ENCODE measurements at places on chromosomes 7 and 10. TPM values are rescaled to one million over a fixed set of nuclear protein-coding genes. Genes with fewer than 3 reads are reported as not detected.

The NKX2-3 gene
- total RNA-seq, result not detected

The CLRN3 gene
- total RNA-seq, result not detected

The SEC23IP gene
- total RNA-seq, result 50.0 TPM

The SPAM1 gene
- total RNA-seq, result not detected

The CABCOCO1 gene
- total RNA-seq, result 0.54 TPM

Data from A549 treated with CpdA at 1 μM for 4 hours (cell line).